ENCODE measurements at places on chromosomes 7 and 10. TPM values are rescaled to one million over a fixed set of nuclear protein-coding genes. Genes with fewer than 3 reads are reported as not detected.

The NRAP gene
- not detected for total RNA-seq

- DNase-seq, result no peak
Observed at GRCh38 chr7:64485623-64486022, 77.2 kb downstream of the ZNF680 start.

The SPDYE2B gene
- not detected for total RNA-seq

- DNase-seq, result no peak
Observed at GRCh38 chr10:9052767-9053166, 998.3 kb downstream of the GATA3 start.

DNA sequence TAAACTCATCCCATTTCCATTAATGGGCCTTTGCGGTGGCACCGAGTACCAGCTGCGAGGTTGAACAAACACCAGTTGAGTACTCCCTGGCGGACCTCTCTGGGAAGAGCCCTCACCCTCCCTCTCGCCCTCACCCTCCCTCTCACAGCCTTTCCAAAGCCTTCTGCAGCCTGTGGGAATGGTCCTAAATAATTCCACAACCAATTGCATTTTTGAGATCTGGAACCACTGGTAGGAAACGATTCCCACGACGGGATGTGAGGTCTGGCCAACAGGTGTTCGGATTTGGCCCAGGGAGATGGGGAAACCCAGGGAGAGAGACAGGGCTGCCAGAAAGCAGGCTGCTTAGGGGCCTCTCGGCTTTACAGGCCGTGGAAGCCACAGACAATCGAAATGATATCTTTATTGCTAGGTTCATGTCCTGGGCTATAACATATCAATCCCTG lies 5.3 kb downstream of the PTF1A start:
- no peak for DNase-seq

- DNase-seq, result peak; percentile 64
Observed at GRCh38 chr7:155804897-155805825, 7.1 kb downstream of the SHH start.

DNA sequence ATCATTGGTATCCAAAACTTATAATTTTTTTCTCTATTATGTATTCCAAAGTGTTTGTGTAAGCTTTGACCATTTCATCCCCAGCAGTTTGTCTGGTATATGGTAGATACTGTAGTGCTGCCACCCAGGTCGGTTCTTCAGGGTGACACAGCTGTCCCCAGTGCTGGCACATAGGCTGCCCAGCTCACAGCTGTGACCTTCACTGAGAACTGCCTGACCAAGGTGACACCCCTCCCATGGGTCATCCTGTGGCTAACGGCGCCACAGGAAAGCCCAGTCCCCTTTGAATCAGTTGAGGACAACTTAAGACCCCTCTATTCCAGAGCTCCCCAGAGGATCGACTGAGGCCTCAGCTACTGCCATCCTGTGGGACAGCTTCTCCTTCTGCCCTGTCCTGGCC lies 644.2 kb upstream of the FOXK1 start:
- DNase-seq, result no peak

DNA sequence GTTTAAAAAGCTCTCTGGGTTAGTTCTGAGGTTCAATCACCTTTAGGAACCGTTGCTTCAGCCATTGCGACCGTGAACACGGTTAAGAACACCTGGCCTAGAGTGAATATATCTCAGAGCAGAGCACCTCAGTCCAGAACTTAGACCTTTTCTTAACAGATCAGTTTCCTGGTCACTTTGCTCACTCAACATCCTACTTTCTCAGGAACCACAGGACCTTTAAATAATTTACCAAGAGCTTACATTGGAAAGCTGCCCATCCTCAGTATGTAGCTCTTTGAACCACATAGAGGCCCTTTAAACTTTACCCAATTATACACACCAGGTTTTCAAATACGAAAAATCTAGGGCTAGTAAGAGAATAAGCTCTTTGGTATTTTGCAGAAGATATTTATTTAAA lies 153.2 kb downstream of the NRBF2 start:
- no peak for DNase-seq

DNA sequence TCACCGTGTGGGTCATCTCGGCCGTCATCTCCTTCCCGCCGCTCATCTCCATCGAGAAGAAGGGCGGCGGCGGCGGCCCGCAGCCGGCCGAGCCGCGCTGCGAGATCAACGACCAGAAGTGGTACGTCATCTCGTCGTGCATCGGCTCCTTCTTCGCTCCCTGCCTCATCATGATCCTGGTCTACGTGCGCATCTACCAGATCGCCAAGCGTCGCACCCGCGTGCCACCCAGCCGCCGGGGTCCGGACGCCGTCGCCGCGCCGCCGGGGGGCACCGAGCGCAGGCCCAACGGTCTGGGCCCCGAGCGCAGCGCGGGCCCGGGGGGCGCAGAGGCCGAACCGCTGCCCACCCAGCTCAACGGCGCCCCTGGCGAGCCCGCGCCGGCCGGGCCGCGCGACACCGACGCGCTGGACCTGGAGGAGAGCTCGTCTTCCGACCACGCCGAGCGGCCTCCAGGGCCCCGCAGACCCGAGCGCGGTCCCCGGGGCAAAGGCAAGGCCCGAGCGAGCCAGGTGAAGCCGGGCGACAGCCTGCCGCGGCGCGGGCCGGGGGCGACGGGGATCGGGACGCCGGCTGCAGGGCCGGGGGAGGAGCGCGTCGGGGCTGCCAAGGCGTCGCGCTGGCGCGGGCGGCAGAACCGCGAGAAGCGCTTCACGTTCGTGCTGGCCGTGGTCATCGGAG lies 1.8 kb downstream of the ADRA2A start:
- DNase-seq, result no peak

GRCh38 chr10:68253346-68253745 lies 21.4 kb upstream of the ATOH7 start:
- DNase-seq, result no peak

DNA sequence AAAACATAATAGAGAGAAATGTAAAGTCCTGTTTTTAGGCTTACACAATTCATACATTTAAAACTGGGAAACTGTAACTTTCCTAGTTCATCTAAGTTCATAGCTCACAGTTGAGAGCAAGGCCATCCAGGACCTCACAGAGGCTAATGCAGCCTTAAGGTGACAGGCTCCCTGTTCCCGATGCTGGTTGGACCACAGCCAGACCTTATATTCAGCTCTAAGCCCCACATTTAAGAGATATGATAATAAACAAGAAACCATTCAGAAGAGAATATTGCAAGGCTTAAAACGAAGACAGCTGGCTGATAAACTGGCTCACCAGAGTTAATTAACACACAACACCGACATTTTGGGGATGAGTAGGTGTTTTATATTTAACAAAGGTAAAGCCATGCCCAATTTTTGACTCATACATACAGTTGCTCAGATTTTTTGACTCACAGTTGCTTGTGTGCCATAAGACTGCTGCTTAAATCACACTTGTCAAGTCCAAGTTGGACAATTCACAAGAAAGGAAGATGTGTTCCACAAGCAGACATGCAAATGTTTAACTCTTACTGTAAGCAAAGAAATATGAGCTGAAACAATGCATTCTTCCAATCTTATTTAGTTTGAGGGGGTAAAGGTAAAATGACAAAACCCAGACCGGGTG lies 41.1 kb upstream of the TMEM213 start:
- no peak for DNase-seq

DNA sequence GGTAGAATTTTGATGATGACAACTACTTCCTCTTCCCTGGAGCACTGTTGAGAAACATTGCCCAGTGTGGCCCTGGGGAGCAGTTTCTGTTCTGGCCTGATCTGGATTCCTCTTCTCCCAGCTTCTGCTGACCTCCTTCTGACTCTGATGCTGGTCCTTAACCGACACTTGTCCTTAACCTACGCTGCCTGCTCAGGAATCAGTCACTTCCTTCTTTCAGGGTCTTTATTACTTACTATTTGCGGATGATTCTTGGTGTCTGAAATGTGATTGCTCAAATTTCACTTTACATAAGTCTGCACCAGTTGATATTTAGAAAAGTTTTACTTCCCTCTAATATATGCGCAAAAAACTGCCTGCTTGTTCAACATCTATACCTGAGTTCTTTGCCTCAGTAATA lies 164.1 kb downstream of the PTEN start:
- DNase-seq, result no peak

- no peak for DNase-seq
Observed at GRCh38 chr7:15906436-15906835, 220.0 kb upstream of the MEOX2 start.

The ANKRD30A gene
- total RNA-seq, result not detected

- no peak for DNase-seq
Observed at GRCh38 chr7:116206141-116206540, 4.2 kb upstream of the TES start.

DNA sequence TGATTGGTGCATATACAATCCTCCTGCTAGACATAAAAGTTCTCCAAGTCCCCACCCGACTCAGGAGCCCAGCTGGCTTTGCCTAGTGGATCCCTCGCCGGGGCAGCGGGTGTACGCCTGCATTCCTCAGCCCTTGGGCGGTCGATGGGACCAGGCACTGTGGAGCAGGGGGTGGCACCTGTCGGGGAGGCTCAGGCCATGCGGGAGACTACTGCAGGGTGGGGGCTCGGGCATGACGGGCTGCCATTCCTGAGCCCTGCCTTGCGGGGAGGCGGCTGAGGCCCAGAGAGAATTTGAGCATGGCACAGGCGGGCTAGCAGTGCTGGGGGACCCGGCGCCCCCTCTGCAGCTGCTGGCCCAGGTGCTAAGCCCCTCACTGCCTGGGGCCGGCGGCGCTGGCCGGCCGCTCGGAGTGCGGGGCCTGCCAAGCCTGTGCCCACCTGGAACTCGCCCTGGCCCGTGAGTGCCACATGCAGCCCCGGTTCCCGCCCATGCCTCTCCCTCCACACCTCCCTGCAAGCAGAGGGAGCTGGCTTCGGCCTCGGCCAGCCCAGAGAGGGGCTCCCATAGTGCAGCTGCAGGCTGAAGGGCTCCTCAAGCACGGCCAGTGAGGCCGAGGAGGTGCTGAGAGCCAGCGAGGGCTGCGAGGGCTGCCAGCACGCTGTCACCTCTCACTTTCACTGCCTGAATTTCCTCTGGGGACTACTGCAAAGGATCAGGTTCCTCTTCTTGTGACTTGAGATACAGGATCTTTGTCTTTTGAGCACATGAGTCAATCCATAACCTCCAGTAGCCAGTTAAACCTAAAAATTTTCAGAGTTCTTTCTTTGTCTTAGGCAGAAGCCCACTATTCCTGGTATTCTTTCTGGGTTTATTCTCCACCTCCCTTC lies 25.1 kb upstream of the ELOVL3 start:
- no peak for DNase-seq

GRCh38 chr10:70302292-70302691 lies 18.5 kb upstream of the NPFFR1 start:
- DNase-seq, result no peak

GRCh38 chr7:24419511-24419910 lies 135.5 kb downstream of the NPY start:
- DNase-seq, result no peak

The ZFAND4 gene
- total RNA-seq, result 34.7 TPM

DNA sequence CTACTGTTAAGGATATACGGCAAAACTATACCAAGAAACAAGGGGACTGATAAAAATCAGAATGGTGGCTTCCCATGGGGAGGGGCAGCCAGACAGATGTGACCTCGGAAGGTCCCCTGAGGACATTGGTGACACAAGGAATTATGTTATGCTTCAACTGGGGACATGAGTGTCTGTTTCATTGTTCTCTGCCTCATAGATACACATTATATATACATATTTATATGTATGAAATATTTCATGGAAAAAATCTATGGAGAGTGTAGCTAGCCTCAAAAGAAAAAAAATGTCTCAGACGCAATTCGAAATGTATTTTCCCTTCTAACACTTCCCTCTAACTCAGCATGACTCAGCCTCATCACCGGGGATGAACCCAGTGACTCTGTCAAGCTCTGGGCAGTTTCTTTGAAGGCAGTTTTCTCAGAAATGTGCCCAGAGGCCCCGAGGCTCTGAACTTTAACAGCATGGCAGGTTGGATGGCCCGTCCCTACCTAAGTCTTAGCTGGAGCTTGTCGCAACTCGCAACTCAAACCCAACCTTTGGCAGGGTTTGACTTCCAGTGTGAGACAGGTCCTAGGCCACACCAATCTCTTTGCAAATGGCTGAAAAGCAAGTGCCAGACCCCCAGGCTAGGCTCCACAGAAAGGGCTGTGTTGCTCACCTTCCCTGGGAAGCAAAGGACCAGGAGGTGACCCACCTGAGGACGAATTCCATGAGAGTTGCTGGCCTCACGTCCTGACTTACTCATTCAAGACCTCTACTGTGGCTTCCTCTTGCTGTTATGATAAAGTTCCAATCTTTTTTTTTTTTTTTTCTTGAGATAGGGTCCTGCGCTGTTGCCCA lies 86.9 kb downstream of the CARD11 start:
- DNase-seq, result no peak

- no peak for DNase-seq
Observed at GRCh38 chr7:157691586-157692459, 355.0 kb downstream of the DNAJB6 start.

GRCh38 chr10:102678068-102678400 lies 33.8 kb downstream of the TRIM8 start:
- DNase-seq, result no peak

The PANK1 gene
- 0.49 TPM for total RNA-seq

The INMT gene
- total RNA-seq, result not detected

GRCh38 chr10:84590327-84591193 lies 262.2 kb downstream of the CCSER2 start:
- no peak for DNase-seq

GRCh38 chr7:150891740-150892139 lies 39.4 kb downstream of the AOC1 start:
- DNase-seq, result no peak

GRCh38 chr7:7512861-7513597 lies 22.6 kb downstream of the COL28A1 start:
- no peak for DNase-seq

DNA sequence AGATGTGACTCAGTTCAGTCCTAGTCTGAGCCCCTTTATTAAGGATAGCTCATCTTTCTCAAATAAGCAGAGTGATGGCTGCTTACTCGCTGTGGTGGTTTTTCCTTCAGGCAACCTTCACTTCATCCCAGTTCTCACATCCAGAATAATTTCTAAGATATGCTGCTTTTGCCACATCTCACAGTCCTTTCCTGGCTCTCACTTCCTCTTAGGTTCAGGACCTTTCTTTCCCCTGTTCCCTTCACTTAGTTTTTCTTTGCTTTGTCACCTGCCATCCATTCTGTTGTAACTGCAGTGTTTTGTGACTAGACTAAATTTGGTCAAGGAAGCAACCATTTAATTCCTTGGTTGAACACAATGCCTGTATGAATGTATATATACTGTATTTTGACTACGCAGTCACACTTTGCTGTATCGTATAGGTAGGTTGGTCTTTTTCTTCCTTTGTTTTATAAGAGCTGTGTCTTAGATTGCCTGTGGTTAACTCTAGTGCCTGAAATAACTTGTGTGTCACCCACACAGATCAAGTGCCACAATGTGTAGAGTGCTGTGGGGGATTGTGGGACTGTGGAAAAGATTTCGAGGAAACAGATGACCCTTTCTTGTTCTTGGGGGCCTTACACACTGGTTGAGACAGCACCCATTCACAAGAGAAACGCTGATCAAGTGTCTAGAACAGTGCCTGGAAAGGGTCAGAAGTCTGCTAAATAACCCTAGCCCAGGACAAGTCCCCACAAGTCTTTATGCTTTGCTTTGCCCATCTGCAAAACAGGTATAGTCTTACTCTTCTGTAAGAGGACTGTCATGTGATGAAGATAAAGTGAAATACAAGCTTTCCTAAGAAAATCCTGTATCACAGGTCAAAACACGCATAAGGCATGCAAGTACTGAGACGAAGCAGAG lies 2.6 kb downstream of the ZNF655 start:
- DNase-seq, result no peak

Measured in CD4-positive, CD25-positive, alpha-beta regulatory T cell (primary cell).